ENCODE measurements at places on chromosomes 3 and 15.
A peak's percentile ranks its signal among the peaks of the same experiment; 100 is the strongest.

DNA sequence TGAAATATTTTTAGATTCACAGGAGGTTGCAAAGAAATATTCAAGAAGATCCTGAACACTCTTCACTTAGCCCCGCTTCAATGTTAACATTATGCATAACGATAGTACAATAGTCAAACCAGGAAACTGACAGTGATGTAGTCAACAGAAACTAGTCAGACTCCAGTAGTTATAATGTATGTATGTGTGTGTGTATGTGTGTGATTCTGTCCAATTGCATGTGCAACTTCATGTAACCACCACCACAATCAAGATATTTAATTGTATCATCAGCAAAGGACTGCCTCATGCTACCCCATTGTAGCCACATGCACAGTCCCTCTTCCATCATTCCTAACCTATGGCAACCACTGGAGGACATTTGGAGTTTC lies 77.9 kb downstream of the APBA2 start:
- no peak for DNase-seq

GRCh38 chr3:124202754-124203153 lies 210.8 kb upstream of the ROPN1 start:
- no peak for DNase-seq

GRCh38 chr3:9951962-9952805 lies at the start of gene PRRT3:
Gene PRRT3, minus strand, starts transcription at chr3:9952408. Its CDS starts 2,293 bp downstream, at chr3:9950115.
- DNase-seq, result peak; percentile 53

GRCh38 chr3:1191026-1191425 lies 98.2 kb downstream of the CNTN6 start:
- DNase-seq, result no peak

GRCh38 chr15:66089049-66089448 lies 164.5 kb downstream of the MEGF11 start:
- no peak for DNase-seq

- no peak for DNase-seq
Observed at GRCh38 chr3:37279856-37280255, 105.5 kb upstream of the LRRFIP2 start.

- no peak for DNase-seq
Observed at GRCh38 chr3:132854856-132855535, 132.8 kb upstream of the NPHP3 start.

Data from T-cell (primary cell).